ENCODE measurements at places on chromosomes 2 and 18.

GRCh38 chr2:239465017-239466001 lies 64.5 kb upstream of the HDAC4 start:
- no peaks in the 10 kb centered on the region for H3K4me1 ChIP-seq
- H3K27ac ChIP-seq = no peak overlapping the region
- H3K36me3 ChIP-seq = no peaks in the 10 kb centered on the region
- DNase-seq = no peak

DNA sequence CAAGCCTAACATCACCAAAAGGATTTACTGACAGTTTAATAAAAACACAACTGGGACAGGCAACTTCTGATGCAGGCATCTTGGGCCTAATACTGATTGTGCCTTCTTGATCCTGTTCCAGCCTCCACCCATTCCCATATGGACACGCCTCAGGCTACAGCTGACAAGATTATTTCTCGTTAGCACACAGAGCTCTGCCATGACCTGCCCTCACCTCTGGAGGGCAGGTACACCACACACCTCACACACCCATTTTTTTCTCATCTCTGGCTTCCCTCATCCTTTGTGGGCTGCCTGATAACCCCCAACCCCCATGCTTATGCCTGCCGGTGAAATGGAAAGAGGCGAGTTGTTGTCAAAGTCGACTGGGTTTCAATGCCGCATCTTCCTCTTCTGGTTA lies 147.0 kb downstream of the ANTXR1 start:
- H3K4me1 ChIP-seq = peaks cover 40% of the 10 kb centered on the region
- no peak overlapping the region for H3K4me3 ChIP-seq
- no peak for DNase-seq
- H3K27me3 ChIP-seq = no peaks in the 10 kb centered on the region

DNA sequence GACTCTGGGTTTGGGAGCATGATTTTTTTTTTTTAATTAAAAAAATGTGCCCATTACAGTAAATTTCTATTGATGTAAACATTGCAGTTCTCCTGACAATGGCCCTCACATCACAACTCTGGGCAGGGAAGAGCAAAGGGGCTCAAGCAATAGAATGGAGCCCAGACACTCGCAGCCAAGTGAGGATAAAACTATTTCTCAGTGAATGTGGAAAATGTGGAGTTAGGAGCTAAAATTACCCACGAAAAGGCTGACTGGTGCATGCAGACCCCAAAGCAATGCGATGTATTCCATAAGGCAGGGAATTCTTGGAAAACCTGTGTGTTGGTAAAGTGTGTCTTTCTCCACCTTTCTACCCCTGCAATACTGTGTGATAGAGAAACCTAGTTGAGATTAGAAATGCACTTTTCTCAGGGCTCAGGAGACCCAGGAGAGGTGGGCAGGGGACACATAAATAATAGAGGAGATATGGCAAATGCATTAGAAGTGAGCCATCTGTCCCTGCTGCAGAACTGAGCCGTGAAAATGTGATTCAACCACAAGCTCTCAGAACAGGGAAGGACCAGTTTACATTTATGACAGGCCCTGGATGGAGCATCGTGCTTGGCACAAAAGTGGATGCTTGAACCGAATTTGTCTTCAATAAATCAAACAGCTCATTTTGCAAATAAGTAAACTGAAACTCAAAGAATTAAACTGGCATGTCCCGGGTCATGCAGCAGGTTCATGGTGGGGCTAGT lies 100.1 kb downstream of the MYCN start:
- H3K27ac ChIP-seq = no peak overlapping the region
- H3K27me3 ChIP-seq = no peaks in the 10 kb centered on the region
- DNase-seq = no peak
- H3K4me1 ChIP-seq = peaks cover 8% of the 10 kb centered on the region

DNA sequence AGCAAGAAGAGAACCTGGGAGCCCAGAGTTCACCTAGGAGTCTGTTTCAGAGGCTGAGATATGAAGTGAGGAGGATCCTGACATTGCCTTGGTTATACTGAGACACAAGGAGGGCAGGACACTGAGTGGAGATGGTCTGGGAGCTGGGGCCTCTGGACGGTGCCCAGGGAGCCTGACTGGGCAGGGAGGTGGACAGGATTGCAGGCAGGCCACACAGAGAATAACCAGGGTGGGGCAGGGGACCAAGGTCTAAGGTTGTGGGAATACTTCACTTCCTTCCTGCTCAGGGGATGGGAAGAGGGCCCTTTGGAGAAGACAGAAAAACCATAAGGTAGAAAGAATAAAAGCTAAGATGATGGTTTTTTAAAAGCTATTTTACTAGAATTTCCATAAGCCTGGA lies 18.7 kb downstream of the EDAR start:
- no peaks in the 10 kb centered on the region for H3K27me3 ChIP-seq
- no peak overlapping the region for H3K4me3 ChIP-seq
- DNase-seq = no peak
- H3K36me3 ChIP-seq = no peaks in the 10 kb centered on the region
- peaks cover 51% of the 10 kb centered on the region for H3K4me1 ChIP-seq

- DNase-seq = no peak
- H3K27me3 ChIP-seq = peaks cover 12% of the 10 kb centered on the region
- H3K27ac ChIP-seq = no peak overlapping the region
- no peaks in the 10 kb centered on the region for H3K4me1 ChIP-seq
Observed at GRCh38 chr18:44246001-44246400, 434.7 kb upstream of the SETBP1 start.
